ENCODE measurements at places on chromosomes 11 and 22.

DNA sequence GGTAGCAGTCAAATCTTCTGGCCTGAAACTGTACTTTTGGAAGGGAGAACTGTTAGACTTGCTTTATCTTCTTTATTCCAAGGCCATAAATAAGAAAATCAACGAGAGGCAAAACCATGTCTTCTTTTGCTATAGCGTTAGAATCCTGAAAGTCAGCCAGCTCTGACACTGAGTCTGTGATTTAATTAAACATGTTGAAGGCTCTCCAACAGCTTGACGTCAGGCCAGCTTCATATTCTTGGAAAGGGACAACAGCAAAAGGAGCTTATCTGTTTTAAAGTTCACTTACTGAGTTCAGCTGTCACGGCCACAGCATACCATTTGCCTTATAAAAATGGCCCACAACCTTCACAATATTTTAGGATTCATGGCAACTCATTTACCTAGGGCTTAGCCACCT lies 131.0 kb upstream of the LDLRAD3 start:
- DNase-seq: no peak

GRCh38 chr11:78414321-78415051 lies 3.1 kb downstream of the GAB2 start:
- no peak for DNase-seq

DNA sequence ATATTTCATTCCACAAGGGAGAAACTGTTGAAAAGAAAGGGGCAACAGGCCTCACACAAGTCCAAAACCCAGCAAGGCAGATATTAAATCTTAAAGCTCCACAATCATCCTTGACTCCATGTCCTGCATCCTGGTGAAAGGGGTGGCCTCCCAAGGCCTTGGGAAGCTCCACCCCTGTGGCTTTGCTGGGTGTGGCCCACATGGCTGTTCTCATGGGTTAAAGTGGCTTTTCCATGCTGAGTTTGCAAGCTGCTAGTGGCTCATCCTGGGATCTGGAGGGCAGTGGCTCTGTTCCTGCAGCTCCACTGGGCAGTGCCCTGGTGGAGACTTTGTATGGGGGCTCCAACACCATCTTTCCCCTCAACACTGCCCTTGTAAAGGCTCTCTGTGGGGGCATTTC lies 106.4 kb downstream of the CTNND1 start:
- no peak for DNase-seq

DNA sequence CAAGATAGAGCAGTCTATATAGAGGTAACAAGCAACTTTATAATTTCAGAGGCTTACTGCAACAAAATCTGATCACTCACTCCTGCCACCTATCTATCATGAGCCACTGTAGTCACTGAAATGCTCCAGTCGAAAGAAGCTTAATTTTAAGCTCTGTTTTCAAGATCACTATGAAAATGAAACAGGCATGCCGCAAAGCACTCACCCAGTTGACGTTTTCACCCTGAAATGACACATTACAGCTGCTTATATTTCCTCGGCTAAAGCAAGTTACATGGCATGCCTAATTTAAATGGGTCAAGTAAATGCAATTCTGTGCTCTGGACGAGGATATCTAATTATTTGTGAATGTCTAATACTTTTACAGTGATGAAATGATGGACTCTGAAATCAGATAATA lies 616.3 kb downstream of the FAM181B start:
- DNase-seq: no peak

- no peak for DNase-seq
Measured at GRCh38 chr11:28520291-28520690, 412.1 kb downstream of the METTL15 start.

GRCh38 chr22:28015676-28016601 lies 96.9 kb upstream of the PITPNB start:
- no peak for DNase-seq

- no peak for DNase-seq
Measured at GRCh38 chr11:95434489-95435057, 203.6 kb upstream of the SESN3 start.

- no peak for DNase-seq
Measured at GRCh38 chr11:61684870-61685616, 4.9 kb downstream of the DAGLA start.

DNA sequence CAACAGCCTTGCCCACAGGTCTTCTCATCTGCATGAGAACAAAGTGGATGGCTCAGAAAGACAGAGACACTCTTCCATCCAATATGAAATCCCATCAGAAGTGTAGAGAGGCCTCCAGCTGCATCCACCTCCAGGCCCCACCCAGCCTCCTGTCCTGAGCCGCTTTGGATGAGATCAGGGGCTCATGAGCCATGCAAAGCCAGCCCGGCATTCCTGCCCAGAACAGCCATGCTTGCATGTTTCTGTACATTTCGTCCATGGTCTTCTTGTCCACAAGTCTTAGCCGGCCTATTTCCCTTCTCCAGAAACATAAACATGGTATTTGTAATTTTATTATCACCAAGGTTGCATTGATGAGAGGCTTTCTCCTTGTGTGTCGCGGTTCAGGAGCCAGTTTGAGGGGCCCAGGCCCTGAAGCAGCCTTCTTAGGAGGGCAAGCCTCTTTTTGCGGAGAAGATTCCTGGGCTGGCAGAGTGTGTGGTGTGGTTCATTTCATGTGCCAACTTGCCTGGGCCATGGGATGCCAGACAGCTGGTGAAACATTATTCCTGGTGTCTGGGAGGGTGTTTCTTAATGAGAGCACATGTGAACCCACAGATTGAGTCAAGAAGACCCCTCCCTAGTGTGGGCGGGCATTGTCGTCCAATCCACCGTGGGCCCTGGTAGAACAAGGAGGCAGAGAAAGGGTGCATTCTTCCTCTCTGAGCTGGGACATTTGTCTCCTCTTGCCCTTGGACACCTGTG lies 928.9 kb downstream of the TBC1D22A start:
- DNase-seq: no peak

GRCh38 chr11:35605706-35606105 lies 12.6 kb upstream of the FJX1 start:
- DNase-seq: no peak

DNA sequence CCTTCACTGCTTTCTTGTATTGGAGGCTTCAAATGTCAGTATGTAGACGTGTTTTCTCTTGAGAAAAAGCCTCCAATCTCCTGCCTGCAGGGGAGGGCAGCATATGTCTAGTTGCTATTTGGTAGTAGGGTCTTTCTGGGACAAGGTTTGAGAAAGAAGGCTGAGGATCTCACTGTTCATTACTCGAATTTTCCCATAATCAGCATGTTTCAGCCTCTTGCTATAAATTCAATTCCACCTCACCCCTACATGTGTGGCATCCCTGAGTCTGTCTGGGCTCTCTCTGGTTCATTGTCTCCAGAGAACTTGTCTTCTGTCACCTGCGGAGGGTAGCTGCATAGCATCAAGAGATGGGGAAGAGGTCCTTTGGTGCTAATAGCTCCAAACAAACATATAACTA lies 19.5 kb upstream of the CCDC83 start:
- DNase-seq: no peak

- DNase-seq: no peak
Measured at GRCh38 chr11:57763568-57763967, 2.0 kb downstream of the CTNND1 start.

DNA sequence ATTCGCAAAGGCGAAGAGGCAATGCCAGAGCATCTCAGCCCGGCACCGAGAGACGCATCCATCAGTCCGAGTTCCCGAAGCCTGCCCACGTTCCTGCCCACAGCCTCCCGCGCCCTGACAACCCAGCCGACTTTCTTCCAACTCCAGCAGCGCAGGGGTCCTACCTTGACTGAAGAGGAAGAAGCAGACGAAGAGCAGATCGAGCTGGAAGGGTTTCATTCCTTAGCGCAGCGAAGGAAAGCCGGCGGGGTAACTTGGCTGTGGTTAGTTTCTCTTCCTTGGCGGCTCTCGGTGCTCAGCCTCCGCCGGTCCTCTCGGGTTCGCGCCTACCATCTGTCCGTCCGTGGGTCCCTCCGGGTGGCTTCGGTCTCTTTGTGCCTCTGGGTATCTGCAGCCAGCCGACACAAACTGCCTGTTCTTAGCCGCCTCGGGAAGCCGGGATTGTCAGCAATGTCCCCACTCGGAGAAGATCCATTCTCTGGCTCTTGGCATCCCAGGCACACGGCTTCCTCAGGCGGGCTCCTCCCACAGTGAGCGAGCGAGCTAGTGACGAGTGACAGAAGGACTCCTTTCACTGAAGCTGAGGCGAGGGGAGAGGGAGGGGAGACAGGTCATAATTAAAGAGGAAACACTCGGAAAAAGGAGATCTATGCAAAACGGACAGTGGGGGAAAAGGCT lies at the start of gene KIRREL3:
Gene KIRREL3, minus strand, starts transcription at position 480 of the 678 bp plus-strand sequence.
- no peak for DNase-seq
